ACHN (cell line): ENCODE measurements at places on chromosomes 1 and 21.

DNA sequence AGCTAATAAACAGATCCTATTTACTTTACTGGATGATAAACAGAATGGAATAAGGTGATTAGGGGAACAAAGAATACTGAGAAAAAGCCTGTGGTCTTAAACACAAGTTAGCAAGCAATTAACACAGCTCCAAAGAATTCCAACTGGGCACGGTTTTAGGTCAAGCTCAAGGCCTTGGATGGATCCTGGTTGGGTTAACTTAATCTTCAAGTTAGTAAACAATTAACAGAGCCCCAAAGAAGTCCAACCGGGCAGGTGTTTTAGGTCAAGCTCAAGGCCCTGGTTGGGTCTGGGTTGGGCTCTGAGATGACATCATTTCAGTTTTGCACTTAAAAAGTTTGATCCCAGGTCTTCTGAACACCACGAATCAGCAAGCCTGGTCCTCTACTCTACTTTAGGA, 1086.3 kb upstream of the TMPRSS15 start:
- DNase-seq: no peak

- no peak for DNase-seq
These were observed 45.1 kb downstream of the CDC7 start for GRCh38 chr1:91545506-91546300.

DNA sequence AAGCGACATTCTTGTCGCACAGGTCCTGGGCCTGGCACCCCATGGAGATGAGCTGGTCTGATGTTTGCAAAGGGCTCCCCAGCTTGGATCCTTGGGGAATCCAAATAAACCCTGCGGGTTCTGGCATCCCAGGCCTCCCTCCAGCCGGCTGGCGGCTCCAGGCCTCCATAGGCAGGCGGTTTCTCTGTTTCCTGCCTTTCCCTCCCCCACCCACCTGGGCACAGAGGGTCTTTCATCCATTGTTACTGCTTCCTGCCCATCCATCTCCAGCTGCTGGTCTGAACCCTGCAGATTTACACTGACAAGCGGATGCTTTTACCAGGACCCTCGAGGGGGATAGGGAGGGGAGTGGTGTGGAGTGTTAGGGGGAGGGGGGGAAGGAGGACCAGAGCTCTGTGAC, 39.1 kb upstream of the ID3 start:
- no peak for DNase-seq

DNA sequence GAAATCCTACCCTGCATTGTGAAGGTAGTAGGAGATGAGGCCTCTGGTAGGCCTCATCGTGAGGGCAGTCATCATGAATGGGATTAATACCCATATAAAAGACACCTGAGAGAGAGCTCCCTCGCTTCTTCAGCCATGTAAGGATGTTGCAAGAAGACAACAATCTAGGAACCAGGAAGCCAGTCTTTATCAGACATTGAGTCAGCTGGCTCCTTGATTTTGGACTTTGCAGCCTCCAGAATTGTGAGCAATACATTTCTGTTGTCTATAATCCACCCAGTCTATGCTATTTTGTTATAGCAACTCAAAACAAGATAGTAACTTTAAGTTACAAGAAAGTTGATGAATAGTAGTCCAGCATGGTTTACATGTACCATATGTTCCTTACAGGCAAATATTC, 208.5 kb downstream of the KCNT2 start:
- DNase-seq: no peak

DNA sequence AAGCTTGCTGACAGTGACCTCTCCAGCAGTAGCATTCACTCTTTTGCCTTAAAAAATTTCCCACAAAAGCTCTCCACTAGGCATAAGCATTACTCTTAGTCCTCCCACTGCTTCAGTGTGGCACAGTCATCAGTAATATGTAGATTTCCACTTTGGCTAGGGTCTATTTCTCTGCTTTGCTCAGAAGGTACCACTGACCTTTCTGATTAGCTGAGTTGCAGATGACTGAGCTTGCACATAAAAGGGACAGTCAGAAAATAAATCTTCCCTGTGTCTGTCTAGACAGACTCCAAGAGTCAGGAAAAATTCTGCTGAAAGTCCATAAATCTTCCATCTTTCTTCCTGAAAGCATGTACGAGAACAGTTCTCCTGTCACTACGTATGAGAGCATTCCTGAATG, 56.6 kb upstream of the APP start:
- DNase-seq: no peak

GRCh38 chr1:24490101-24490781, 12.4 kb upstream of the RCAN3 start:
- DNase-seq: no peak

DNA sequence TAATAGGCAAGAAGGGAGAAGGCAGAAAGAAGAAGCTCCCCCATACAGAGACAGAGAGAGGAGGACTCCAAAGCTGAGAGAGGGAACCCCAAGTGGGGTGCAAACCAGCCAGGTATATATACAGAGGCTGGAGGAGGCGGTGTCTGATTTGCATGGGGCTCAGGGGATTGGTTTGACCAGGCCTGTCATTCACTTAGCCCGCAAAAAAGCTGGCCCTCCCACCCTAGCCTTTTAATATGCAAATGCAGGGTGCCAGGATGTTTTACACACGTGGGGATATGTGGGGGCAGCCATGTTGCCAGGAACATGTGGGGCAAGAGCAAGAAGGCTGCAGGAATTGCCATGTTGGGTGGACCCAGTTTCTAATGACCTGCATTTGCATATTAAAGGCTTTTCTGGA, 37.0 kb upstream of the TENT5B start:
- DNase-seq: no peak

DNA sequence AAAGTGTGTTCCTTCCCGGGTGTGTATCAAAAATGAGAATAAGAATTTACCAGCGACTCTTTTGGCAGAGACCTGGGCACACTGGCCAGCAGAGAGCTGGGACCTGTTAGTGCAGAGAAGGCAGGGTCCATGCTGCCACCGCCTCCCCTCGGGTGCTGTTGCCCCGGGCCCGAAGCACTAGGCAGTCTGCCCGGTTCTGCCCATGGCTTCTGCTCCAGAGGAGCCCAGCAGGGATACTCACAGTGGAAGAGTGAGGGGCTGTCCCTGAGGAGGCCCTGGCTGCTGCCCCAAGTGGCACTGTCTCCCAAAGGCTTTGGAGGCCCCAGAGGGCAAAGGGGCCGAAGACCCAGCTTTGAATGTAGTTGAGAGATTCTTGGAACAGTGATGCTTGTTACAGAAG, 80.5 kb downstream of the MIS18A start:
- no peak for DNase-seq

DNA sequence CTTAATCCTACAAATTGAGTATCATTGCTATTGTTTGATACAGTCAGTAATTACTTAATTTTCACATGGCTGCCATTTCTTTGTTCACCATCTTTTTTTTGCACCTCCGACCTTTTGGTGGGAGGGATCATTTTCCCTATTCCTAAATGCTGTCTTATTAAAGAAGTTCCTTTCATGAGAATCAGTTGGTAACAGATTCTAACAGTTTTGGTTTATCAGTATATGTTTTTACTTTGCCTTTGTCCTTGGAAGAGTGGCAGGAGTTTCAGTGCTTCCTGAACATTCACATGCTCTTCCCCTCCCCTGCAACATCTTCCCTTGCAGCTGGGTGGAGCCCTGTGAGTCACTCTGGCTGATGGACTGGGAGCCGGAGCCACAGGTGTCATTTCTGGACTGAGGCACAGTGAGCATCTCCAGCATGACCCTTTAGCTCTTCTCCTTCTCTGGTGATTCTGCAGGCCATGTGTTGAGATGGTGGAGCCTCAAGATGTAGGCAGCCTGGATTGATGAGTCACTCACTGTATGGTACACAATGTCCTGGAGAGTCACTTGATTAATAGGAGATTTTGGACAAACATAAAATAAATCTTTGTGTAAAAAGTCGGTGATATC, 217.7 kb downstream of the URB2 start:
- DNase-seq: peak; percentile 22

DNA sequence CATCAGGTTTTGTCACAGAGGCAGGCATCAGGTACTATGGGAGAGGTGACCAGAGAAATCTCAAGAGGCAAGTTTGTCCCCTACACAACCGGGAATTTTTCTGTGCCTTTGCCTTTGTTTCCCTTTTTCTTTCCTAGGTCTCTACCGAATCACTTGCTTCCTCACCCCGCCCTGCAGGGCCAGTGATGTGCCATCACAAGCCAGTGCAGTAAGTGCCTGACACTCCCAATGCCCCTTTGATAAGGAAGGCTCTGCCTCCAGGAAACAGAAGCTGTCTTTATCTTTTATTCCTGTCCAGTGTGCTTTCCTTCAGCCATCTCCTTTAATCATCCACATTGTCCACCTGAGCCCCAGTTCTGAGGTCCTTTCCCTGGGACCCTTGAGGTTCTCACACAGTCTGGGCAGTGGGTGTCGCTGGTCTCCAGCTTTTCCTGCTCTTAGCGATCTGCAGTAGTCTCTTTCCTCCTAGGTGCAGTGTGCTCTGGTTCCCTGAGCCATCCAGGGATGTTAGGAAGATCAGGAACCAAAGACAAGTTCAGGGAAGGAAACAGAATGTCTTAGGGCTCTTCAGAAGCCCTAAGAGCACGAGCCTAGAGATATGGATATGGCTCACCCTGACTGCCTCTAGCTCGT, 36.6 kb downstream of the GJA5 start:
- DNase-seq: peak; percentile 38

DNA sequence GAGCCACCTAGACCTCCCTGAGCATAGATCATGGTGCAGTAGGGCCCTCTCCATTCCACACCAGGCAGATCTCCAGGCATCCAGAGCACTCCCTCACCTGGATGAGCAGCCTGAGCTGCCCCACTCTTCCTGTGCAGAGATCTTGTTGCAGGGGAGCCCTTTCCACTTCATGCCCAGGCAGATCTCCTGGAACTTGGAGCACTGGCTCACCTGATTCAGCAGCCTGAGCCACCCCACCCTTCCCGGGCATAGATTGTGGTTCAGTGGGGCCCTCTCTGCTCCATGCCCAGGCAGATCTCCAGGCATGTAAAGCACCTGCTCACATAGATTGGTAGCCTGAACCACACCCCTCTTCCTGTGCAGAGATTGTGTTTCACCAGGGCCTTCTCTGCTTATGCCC, 78.0 kb downstream of the SEC16B start:
- no peak for DNase-seq

DNA sequence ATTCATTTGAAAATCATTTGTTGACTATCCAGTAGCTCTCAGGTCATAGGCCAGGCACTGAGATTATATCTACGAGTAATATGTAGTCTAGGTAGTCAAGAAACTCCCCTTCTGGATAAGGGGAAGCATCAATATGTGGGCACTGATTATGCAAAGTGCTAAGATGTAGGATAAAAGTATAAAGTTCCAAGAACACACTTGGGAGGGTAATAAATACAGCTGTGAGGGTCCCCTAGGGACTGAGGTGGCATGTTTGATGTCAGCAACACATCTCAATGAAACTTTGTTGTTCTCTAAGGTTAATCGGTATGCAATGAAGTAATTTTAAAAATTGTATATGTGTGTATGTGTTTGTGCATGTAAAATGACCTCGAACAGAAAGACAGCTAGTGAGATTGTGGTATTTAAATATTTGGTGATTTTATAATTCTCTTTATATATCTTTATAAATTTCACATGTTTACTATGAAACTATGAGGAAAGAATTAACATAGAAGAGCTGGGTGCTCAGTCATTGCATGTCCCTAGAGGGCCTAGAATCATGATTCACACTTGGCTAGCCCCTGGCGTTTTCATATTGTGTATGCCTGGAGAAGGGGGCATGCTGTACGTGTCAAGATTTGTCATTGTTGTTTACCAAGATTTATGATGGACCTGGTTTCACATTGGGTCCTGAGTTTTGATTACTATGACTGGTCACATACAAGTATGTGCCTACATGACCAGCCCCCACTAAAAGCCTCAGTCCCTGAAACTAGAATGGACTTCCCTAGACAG, 140.1 kb upstream of the DUSP10 start:
- DNase-seq: no peak

DNA sequence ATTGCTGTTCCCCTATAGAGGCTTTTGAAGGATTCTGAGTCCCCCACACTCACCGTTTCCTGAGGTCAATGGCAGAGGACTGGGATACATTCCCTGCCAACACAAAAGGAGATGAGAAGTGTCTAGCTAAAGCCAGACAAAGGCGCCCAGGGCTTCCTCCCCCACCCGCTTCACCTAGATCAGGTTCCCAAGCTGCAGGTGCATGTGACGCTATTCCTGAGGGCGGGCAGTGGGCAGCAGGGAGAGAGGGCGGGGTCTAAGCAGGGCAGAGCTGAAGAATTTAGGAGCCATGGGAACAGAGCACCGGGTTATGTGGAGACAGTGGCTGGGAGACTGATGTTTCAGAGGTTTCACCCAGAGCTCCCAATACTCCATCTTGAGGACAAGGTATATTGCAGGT, 6.0 kb upstream of the ARHGEF2 start:
- DNase-seq: no peak

DNA sequence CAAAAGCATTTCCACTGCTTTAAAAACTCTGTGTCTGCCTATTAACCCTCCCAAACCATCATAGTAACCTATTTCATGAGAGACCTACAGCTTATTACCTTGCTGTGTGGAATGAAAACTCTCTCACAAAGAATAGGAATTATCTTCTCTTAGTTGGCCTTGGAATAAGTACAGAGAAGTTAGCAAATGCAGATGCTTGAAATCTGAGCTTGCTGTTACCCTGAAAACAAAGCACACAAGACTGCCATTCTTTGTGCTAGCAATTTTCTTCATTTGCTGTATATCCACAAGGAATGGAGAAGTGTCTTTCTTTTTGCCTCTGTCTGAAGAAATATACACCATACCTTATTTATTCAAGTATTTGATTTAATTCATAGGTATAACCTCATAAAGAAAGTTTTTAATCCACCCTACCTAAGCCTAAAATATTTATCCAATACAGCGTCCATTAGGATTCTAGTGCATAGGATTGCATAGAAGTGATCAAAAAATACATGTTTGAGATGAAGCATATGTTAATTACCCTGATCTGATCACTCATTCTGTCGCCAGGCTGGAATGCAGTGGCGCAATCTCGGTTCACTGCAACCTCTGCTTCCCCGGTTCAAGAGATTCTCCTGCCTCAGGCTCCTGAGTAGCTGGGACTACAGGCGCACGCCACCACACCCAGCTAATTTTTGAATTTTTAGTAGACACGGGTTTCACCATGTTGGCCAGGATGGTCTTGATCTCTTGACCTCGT, 451.1 kb downstream of the LTN1 start:
- no peak for DNase-seq

- no peak for DNase-seq
These were observed 40.5 kb downstream of the GLIS1 start for GRCh38 chr1:53698384-53698980.

DNA sequence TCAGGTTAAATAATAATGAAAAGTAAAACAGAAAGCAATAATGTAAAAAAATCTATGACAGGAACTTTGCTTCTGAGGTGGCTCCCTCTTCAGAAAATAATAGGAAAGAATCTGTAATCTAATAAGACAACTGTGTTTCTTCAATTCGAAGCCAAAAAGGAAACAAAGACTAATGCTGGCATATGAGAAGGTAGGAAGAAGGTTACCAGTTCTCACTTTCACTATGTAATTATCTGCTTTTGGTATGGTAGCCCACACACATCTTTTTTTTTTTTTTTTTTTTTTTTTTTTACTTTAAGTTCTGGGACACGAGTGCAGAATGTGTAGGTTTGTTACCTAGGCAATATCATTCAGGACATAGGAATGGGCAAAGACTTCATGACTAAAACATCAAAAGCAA, 47.1 kb downstream of the COP1 start:
- no peak for DNase-seq

- DNase-seq: no peak
These were observed 171.4 kb downstream of the KIF26B start for GRCh38 chr1:245325922-245326795.
